Suppressor macrophage treated with lipopolysaccharide for 4 hours (primary cell): ENCODE measurements at places on chromosomes 16 and 17.
A peak's percentile ranks its signal among the peaks of the same experiment; 100 is the strongest.

DNA sequence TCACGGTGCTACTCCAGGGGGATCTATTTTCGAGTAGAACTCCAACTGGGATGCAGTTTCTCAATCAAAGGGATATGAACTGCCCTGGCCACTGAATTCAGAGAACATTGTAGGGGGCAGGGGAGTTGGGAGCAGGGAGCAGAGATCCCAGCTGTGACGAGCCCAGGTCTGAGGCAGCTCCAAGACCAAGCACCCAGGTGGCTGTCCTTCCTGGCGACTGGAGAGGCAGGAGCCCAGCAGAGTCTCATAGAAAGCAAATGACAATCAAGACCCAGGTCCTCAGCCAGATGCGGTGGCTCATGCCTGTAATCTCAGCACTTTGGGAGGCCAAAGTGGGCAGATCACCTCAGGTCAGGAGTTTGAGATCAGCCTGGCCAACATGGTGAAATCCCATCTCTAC lies 60.1 kb downstream of the TK2 start:
- no peak for DNase-seq

GRCh38 chr16:9409560-9410493 lies 318.4 kb downstream of the HAPSTR1 start:
- DNase-seq: no peak

GRCh38 chr16:5647051-5647450 lies 549.5 kb upstream of the EEF2KMT start:
- DNase-seq: no peak

DNA sequence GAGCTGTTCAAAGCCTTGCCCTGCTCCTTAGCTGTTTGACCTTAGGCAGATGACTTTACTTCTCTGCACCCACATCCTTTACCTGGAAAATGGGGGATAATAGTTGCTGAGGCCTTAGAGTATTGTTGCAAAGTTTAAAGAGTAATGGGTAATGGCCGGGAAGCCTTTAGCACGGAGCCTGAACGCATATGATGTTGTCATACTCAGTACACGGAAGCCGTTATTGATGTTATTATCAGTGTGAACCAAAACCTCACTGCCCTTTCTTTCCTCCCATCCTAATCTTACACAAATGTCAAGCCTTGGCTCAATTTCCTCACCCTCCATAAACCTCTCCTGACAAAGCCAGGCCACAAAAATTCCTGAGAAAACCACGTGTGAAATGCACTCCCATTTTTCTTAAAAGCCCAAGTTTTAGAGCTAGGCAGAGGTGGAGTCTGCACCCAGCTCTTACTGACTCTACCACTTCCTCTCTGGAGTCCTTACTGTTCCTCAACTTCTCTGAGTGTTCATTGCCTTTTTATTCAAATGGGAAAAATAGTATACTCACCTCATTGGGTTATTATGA lies 67.3 kb upstream of the CACNG3 start:
- no peak for DNase-seq

DNA sequence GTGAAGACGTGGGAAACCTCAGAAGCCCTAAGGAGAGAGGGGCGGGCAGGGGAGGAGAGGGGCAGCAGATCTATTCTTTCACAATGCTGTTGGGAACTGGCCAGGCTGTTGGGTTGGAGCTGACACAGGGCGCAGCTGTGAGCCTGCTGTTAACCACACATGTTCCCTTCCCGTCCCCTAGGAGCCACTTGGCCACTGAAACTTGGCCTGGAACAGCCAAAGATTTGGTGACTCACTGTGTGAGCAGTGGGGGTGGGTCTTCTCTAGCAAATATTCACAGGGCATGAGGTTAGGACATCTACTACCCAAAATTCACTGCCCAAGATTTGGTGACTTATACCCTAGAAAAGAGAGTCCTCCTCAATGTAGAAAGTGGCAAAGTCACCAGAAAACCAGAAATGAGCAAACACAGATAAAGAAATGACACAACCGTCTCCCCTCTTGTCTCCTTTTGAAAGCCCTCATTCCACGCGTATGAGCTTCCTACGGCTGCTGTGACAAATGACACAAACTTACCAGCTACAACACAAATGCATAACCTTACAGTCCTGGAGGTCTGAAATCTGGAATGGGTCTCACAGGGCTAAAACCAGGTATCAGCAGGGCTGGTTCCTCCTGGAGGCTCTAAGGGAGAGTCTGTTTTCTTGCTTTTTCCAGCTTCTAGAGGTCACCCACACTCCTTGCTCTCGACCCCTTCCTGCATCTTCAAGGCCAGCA lies 6.3 kb downstream of the TBC1D16 start:
- DNase-seq: peak; percentile 75

- DNase-seq: peak; percentile 49
Observed at GRCh38 chr17:29705386-29705785, 82.7 kb upstream of the CORO6 start.

DNA sequence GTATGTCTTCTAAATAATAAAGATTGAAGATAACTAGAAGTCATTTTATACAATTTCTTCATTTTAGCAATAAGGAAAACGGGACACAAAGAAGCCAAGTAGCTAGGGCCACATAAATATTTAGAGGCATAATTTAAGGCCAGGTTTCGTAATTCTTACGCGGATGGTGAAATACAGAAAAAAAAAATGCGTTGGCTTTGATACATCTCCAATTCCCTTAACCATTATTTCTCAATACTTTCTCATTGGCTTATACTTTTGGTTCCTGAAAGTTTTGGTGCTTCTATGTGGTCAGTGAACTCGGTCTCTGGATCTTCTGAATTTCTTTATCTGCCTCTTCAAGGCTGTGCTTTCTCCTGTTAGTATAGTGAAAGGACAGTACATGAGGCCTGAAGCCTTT lies 888.1 kb downstream of the KCNJ2 start:
- DNase-seq: peak; percentile 34

GRCh38 chr17:27906623-27907022 lies 13.5 kb upstream of the LYRM9 start:
- DNase-seq: no peak

DNA sequence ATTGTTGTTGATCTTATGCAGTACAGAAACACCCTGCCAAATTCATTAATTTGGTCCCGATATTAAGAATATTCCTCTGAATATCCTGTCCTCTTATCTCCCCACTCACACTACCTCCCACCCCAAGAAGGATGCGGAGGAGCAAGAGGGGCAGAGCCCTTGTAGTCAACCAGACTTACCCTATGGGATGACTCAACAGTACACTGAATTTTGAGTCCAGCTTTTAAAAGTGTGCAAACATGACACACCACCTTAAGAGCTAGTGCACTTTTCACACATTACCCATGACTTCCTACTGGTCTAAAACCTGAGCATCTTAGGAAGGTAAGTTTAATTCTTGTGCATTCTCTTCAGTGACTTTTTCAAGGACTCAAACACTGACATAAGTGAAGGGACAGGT lies 9.5 kb downstream of the USP22 start:
- no peak for DNase-seq

DNA sequence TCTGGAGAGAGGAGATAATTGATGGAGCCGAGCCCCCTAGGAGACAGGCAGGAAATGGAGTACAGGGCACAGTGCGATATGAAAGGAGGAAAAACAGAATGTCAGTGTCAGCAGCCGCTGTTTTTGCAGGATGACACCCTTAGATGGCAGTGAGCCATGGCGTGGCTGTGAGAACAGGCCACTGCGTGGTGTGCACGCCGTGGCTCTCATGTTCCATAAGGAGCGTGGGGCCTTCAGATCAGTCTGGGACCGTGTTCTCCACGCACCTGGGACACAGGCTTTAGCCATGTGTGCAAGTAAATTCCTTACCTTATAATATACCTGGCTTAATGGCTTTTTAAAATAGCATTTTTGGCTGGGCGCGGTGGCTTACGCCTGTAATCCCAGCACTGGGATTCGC lies 198.0 kb downstream of the KATNIP start:
- no peak for DNase-seq

- DNase-seq: no peak
Observed at GRCh38 chr16:54422569-54422978, 136.0 kb upstream of the IRX3 start.
